ENCODE measurements at places on chromosomes 2 and 18.
A peak's percentile ranks its signal among the peaks of the same experiment; 100 is the strongest.

- peak; percentile 2 for DNase-seq
Observed at GRCh38 chr2:137173463-137173862, 408.1 kb downstream of the THSD7B start.

- DNase-seq = no peak
Observed at GRCh38 chr2:239264492-239264837, 136.4 kb downstream of the HDAC4 start.

DNA sequence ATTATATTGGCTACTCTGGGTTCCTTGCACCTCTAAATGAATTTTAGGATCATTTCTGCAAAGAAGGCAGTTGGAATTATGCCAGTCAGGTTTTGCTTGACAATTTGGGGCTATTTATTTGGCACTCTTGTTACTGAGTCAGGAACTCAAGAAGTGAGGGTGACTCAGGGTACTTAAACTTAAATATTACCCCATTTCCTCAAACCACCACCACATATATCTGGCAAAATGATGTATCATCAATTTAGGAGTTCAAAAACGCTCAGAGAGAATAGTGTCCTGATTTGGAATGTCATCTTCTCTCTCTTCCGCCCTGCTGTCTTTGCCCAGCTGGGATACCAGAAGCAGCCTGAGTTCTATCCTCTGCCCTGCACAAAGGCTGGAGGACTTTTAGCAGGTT lies 2.4 kb upstream of the THNSL2 start:
- no peak for DNase-seq

- DNase-seq = no peak
Observed at GRCh38 chr2:37644191-37644590, 27.3 kb downstream of the CDC42EP3 start.

DNA sequence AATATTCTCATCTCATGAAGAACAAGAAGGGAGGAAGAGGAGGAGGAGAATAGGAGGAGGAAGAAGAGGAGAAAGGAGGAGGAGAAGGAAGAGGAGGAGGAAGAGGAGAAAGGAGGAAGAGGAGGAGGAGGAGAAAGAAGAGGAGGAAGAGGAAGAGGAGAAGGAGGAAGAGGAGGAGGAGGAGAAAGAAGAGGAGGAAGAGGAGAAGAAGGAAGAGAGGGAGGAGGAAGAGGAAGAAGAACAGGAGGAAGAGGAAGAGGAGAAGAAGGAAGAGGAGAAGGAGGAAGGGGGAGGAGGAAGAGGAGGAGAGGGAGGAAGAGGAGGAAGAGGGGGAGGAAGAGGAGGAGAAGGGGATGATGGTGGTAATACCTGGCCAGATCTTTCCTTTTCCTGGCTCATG lies 70.0 kb upstream of the PTPRM start:
- DNase-seq = no peak

- no peak for DNase-seq
Observed at GRCh38 chr2:190129421-190130199, 67.1 kb upstream of the MSTN start.

- DNase-seq = no peak
Observed at GRCh38 chr18:67142604-67143003, 373.9 kb downstream of the DSEL start.

- no peak for DNase-seq
Observed at GRCh38 chr2:69836316-69836715, 6.9 kb downstream of the GMCL1 start.
